Naive B cell (primary cell): ENCODE measurements at places on chromosomes 5 and 9.

DNA sequence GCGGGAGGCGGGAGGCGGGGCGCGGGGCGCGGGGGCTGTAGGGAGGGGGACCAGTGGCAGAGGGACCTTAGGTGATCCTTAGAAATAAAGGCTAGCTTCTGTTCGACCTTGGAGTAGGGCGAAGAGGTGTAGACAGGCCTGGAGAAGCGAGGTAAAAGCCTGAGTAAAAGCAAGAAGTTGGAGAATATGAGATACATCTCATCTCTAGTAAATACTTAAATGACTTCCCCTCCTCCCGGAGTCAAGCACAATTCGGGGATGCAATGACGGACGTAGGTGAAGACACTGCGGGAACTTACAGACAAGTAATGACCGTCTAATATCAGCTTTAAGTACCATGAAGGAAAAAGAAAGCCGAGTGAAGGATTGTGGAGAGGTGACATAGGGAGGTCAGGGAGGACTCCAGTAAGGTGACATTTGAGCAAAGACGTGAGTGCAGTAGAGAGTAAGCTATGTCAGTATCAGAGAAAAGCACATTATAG lies 466 bp downstream of the SMC2 start:
- peaks cover 35% of the 10 kb centered on the region for H3K4me1 ChIP-seq
- H3K4me3 ChIP-seq = peak overlapping the region; percentile 97
- no peaks in the 10 kb centered on the region for H3K27me3 ChIP-seq
- H3K36me3 ChIP-seq = no peaks in the 10 kb centered on the region
- DNase-seq = no peak
- peak overlapping the region; percentile 58 for H3K27ac ChIP-seq

- no peaks in the 10 kb centered on the region for H3K4me1 ChIP-seq
- peaks cover 20% of the 10 kb centered on the region for H3K36me3 ChIP-seq
- no peak overlapping the region for H3K27ac ChIP-seq
- H3K27me3 ChIP-seq = peaks cover 6% of the 10 kb centered on the region
- H3K4me3 ChIP-seq = no peak overlapping the region
Observed at GRCh38 chr5:96265487-96265886, 167.6 kb downstream of the PCSK1 start.

DNA sequence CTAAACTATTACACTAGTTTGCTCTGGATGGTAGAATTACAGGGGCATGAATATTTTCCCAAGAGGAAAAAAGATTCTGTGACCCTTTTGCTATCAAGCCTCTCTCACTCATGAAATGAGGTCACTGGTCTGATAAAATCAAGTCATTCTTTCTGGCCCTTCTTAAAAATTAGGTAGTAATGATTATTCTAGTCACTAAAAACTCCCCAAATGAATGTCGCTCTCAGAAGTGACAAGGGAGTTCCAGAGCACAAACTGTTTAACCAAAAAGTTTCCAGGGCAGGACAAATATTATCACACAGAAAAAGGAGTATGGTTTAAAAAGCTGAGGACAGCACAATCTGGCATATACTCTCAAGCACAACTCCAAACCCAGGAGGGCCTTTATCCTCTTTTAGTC lies 12.5 kb downstream of the ERMP1 start:
- H3K27me3 ChIP-seq = no peaks in the 10 kb centered on the region
- peaks cover 23% of the 10 kb centered on the region for H3K36me3 ChIP-seq
- H3K4me1 ChIP-seq = peaks cover under 1% of the 10 kb centered on the region
- no peak overlapping the region for H3K4me3 ChIP-seq
- DNase-seq = no peak

DNA sequence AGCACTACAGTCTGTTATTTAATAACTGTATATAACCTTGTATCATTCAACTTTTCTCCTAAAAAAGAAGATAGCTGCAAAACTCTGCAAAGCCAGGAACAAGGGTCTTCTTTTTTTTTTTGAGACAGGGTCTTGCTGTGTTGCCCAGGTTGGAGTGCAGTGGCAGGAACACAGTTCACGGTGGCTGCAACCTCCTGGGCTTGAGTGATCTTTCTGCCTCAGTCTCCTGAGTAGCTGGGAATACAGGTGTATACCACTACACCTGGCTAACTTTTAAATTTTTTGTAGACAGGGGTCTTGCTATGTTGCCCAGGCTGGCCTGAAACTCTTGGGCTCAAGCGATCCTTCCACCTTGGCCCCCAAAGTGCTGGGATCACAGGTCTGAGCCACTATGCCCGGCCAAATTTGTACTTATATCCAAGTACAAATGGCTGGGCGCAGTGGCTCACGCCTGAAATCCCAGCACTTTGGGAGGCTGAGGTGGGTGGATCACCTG lies 19.2 kb downstream of the RIOK2 start:
- H3K27me3 ChIP-seq = no peaks in the 10 kb centered on the region
- H3K4me3 ChIP-seq = no peak overlapping the region
- no peak overlapping the region for H3K27ac ChIP-seq
- DNase-seq = no peak
- H3K36me3 ChIP-seq = peaks cover 12% of the 10 kb centered on the region
- H3K4me1 ChIP-seq = peaks cover 7% of the 10 kb centered on the region

- H3K4me3 ChIP-seq = no peak overlapping the region
- H3K36me3 ChIP-seq = no peaks in the 10 kb centered on the region
- H3K4me1 ChIP-seq = no peaks in the 10 kb centered on the region
- H3K27me3 ChIP-seq = peaks cover 12% of the 10 kb centered on the region
Observed at GRCh38 chr9:16217943-16218701, 652.3 kb downstream of the BNC2 start.

GRCh38 chr5:124537107-124537506 lies 209.3 kb downstream of the ZNF608 start:
- H3K27ac ChIP-seq = no peak overlapping the region
- DNase-seq = no peak
- H3K4me3 ChIP-seq = no peak overlapping the region
- H3K27me3 ChIP-seq = no peaks in the 10 kb centered on the region
- peaks cover 4% of the 10 kb centered on the region for H3K4me1 ChIP-seq
- H3K36me3 ChIP-seq = peaks cover 4% of the 10 kb centered on the region

GRCh38 chr9:88734527-88734926 lies 199.5 kb downstream of the NXNL2 start:
- H3K36me3 ChIP-seq = peaks cover 8% of the 10 kb centered on the region
- H3K27me3 ChIP-seq = peaks cover 25% of the 10 kb centered on the region
- no peak overlapping the region for H3K27ac ChIP-seq

- DNase-seq = no peak
- H3K4me3 ChIP-seq = no peak overlapping the region
- no peak overlapping the region for H3K27ac ChIP-seq
- no peaks in the 10 kb centered on the region for H3K4me1 ChIP-seq
Observed at GRCh38 chr5:8770431-8770830, 775.4 kb downstream of the SEMA5A start.

- no peak for DNase-seq
- no peak overlapping the region for H3K27ac ChIP-seq
- no peaks in the 10 kb centered on the region for H3K36me3 ChIP-seq
- H3K27me3 ChIP-seq = peaks cover 31% of the 10 kb centered on the region
- H3K4me1 ChIP-seq = no peaks in the 10 kb centered on the region
Observed at GRCh38 chr9:90131568-90131967, 511.1 kb downstream of the DIRAS2 start.

GRCh38 chr5:82861701-82862100 lies 215.5 kb downstream of the TMEM167A start:
- DNase-seq = no peak
- H3K27me3 ChIP-seq = no peaks in the 10 kb centered on the region
- H3K27ac ChIP-seq = no peak overlapping the region

- no peak for DNase-seq
- no peaks in the 10 kb centered on the region for H3K27me3 ChIP-seq
- H3K4me1 ChIP-seq = peaks cover 25% of the 10 kb centered on the region
- H3K27ac ChIP-seq = no peak overlapping the region
- H3K36me3 ChIP-seq = no peaks in the 10 kb centered on the region
Observed at GRCh38 chr5:113020461-113021273, 44.1 kb downstream of the DCP2 start.

GRCh38 chr5:4080370-4080769 lies 484.7 kb downstream of the IRX1 start:
- DNase-seq = no peak
- H3K4me1 ChIP-seq = no peaks in the 10 kb centered on the region
- H3K27me3 ChIP-seq = no peaks in the 10 kb centered on the region
- no peaks in the 10 kb centered on the region for H3K36me3 ChIP-seq
- no peak overlapping the region for H3K27ac ChIP-seq

DNA sequence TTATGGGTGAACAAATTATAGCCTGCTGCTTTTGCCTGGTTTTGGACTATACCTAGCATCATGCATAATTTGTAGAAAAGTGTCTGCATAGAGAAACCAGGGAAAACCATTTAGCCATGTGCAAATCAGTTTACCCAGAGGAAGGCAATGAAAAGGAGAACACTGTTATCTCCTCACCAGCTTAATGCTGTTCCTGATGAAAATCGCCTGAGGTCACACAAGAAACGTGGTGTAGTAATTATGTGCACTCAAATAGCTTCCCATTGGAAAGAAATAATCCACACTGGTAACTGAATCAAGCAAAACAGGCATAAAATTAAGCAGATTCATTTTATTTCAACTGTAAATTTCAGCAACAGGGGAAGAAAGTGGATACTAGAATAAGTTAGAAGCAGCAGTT lies 51.7 kb upstream of the FAM240B start:
- H3K36me3 ChIP-seq = peaks cover 4% of the 10 kb centered on the region
- no peaks in the 10 kb centered on the region for H3K27me3 ChIP-seq
- H3K4me1 ChIP-seq = no peaks in the 10 kb centered on the region

- no peak overlapping the region for H3K4me3 ChIP-seq
- peaks cover 53% of the 10 kb centered on the region for H3K27me3 ChIP-seq
- H3K27ac ChIP-seq = no peak overlapping the region
- DNase-seq = no peak
- H3K4me1 ChIP-seq = peaks cover 3% of the 10 kb centered on the region
- H3K36me3 ChIP-seq = no peaks in the 10 kb centered on the region
Observed at GRCh38 chr9:34501889-34502425, 20.8 kb downstream of the ENHO start.

GRCh38 chr5:143968071-143968878 lies 156.3 kb downstream of the HMHB1 start:
- DNase-seq = no peak
- H3K4me1 ChIP-seq = peaks cover 19% of the 10 kb centered on the region

DNA sequence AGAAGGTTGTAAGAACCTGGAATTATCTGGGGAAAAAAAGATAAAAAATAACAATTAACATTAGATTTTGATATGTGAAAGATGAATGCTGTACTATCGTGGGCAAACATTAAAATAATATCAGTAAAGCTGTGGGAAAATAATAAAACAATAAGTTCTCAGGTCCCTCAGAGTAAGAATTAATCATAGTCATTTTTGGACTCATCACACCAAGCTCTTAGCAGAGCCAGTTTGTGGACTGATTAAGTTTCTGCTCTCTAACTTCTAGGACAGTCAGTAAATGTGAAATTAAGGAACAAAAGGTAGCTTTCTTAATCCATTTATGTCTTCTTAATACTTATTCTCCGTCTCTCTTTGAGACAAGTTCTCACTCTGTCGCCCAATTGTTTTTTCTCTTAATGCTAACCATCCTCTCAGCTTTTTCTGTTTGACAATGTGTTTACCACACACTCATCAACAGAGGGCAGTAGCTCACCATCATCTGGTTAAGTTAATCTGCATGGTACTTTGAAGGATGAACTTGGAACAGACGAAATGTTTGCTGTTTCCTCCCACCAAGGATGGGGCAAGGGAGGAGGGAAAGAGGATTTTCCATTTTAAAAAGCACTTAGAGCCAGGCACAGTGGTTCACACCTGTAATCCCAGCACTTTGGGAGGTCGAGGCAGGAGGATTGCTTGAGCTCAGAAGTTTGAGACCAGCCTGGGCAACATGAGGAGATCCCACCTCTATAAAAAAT lies 5.3 kb upstream of the ACO1 start:
- no peak overlapping the region for H3K27ac ChIP-seq
- H3K4me1 ChIP-seq = peaks cover 13% of the 10 kb centered on the region
- H3K27me3 ChIP-seq = peaks cover 26% of the 10 kb centered on the region
- no peaks in the 10 kb centered on the region for H3K36me3 ChIP-seq

DNA sequence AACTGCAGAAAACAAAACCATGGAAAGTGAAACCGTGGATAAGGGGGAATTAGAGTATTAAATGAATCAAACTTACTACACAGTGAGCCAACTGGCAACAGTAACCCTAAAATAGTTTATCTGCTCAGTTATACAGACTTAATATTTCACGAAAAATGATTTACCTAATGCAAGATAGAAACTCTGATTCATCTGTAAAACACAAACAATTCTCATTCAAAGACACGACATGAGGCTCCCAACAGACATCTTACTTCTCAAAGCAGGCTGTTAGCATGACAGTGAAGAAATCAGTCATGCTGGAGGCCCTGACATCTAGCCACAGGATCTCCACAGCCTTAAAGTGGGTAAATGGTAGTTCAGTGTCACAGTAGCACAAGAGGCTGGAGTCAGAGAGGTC lies 131.2 kb downstream of the FBN2 start:
- no peak for DNase-seq
- no peaks in the 10 kb centered on the region for H3K36me3 ChIP-seq
- H3K4me3 ChIP-seq = no peak overlapping the region

GRCh38 chr9:136437430-136437829 lies 2.2 kb downstream of the INPP5E start:
- H3K4me1 ChIP-seq = peaks cover 22% of the 10 kb centered on the region
- H3K4me3 ChIP-seq = peak overlapping the region; percentile 92
- H3K36me3 ChIP-seq = no peaks in the 10 kb centered on the region
- no peaks in the 10 kb centered on the region for H3K27me3 ChIP-seq

- H3K4me1 ChIP-seq = peaks cover 9% of the 10 kb centered on the region
- DNase-seq = no peak
- no peak overlapping the region for H3K4me3 ChIP-seq
- no peaks in the 10 kb centered on the region for H3K36me3 ChIP-seq
Observed at GRCh38 chr5:111741278-111741677, 15.7 kb downstream of the NREP start.

DNA sequence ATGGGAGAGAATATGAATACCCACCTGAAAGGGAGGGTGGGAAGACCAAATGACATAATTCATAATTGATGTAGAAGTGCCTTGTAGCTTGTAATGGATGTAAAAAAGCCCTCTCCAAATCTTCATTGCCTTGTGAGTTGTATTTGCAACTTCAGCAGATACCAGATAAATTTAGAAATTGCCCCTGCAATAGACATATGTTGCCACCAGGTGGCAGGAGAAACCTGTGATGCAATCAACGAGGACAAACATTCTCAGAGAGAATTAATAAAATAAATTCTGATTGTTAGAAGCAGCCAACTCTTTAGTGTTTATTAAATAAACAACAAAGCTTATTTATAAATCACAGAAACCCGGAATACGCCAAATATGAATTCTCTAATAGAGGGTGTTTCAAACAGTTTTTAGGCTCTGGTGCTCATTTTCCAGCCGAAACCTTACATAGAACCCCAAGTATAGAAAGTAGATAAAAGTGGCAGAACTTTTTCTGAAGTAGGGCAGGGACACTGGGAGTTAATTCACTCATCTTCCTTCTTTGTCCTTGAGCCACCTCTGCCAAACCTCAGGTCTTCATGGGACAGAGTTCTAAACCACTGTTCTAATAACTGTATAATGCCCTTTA lies 147.8 kb downstream of the TMEM38B start:
- H3K27ac ChIP-seq = no peak overlapping the region
- peaks cover 9% of the 10 kb centered on the region for H3K36me3 ChIP-seq
- DNase-seq = peak; percentile 14
- no peaks in the 10 kb centered on the region for H3K4me1 ChIP-seq
- H3K4me3 ChIP-seq = no peak overlapping the region
